AG04450 (cell line): ENCODE measurements at places on chromosomes 3 and 15.

DNA sequence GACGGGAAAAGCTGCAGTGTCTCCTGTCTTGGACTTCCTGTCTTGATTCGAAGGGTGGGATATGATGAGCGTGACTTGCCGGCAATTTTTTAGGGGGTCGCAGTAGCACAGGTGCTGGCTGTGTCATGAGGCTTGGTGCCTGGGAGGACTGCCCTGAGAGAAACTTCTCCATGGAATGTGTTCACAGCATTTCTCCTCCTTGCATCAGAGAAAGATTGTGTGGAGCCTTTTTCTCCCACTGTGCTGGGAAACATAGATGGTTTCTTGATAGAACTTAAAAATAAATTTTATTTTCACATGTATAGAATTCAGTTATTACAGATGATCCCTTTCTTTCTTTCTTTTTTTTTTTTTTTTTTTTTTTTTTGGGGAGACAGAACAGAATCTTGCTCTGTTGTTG is 121.4 kb downstream of the KLHL25 start:
- DNase-seq: no peak

DNA sequence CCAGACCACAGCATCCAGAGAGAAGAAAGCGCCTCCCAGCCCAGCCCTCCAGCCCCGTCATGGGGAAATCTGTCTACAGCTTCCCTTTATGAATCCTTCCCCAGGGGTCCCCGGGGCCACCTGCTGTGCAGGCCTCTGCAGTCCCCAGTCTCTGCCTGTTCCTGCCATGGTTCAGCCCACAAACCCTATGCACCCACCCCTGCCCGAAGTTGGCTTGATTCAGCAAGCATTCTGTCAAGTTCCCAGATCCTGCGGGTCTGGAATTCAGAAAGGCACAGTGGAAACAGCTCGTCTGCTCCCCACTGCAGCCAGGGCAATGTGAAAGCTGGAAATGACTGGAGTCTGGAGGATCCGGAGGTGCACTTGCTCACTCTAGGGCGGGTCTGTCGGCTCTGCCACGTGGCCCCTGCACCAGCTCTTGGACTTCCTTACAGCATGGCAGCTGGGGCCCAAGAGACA is 2.9 kb upstream of the OCA2 start:
- no peak for DNase-seq

DNA sequence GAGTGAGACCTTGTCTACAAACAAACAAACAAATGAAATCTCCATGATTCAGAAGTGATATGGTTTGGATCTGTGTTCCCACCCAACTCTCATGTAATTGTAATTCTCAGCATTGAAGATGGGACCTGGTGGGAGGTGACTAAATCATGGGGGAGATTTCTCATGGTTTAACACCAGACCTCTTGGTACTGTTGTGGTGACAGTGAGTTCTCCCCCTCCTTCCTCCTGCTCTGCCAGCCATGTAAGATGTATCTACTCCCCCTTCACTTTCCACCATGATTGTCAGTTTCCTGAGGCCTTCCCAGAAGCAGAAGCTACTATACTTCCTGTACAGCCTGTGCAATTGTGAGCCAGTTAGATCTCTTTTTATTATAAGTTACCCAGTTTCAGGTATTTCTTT is 438.4 kb upstream of the THBS1 start:
- DNase-seq: no peak

DNA sequence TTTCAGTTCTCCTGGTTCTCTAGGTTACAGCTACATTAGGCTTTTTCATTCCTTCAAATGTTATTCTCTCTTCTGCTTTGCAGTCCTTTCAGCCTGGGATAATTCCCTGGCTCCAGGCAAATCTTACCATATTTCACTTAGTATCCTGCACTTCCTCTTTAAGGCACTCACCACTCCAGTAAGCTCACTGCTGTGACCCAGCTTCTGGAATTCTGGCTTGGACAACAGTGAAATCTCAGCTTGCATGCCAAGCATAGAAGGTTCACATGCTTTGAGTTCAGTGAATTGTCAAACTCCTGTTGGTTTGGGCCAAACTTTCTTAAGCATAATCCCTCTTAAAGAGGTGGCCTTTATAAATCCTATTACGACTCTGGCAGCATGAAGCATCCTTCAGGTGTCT is 69.4 kb downstream of the SCN10A start:
- no peak for DNase-seq

- no peak for DNase-seq
Measured at GRCh38 chr3:4584456-4585249, 91.5 kb downstream of the ITPR1 start.

- DNase-seq: no peak
Measured at GRCh38 chr15:57692709-57693108, 13.8 kb upstream of the POLR2M start.

GRCh38 chr3:170027233-170028102 is 10.3 kb upstream of the GPR160 start:
- no peak for DNase-seq
